ENCODE measurements at places on chromosomes 7 and 10. TPM values are rescaled to one million over a fixed set of nuclear protein-coding genes. Genes with fewer than 3 reads are reported as not detected.

GRCh38 chr10:93138113-93138870 is 64.6 kb downstream of the CYP26A1 start:
- H3K4me1 ChIP-seq: no peaks in the 10 kb centered on the region
- H3K27me3 ChIP-seq: peaks cover 4% of the 10 kb centered on the region
- no peaks in the 10 kb centered on the region for H3K36me3 ChIP-seq
- H3K4me3 ChIP-seq: no peak overlapping the region

DNA sequence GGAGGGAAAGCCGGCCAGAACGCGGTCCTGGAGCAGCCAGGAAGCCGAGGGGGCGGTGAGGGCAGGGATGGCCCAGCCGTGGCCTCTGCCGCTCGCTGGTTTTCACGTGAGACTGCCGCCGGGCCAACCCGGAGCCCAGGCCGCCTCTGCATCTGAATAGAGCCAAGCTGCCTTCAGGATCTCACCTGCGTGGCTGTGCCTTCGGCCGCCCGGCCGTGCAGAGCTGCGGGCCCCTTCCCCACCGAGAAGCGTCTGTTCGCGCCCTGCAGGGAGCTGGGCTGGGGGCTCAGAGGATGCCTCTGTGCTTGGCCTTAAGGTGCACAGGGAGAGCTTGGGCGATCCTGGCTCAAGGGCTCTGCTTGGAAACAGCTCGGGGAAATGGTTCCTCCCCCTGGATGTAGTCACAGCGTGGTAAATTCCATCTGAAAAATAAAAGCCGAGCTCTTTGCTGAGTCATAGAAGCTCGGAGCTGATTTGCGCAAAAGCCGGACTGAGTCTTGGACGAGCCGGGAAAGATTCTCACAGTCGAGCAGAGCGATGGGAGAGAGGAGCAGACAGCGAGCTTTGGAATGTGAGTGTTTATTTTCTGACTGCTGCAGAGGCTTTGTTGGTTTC is at the start of gene JAKMIP3:
Gene JAKMIP3, plus strand, starts transcription at position 456 of the 615 bp plus-strand sequence. CDS start 38,863 bp downstream, outside the sequence.
- H3K27me3 ChIP-seq: peaks cover 5% of the 10 kb centered on the region
- peak within 1 kb of the TSS; percentile 30 for H3K4me3 ChIP-seq
- H3K27ac ChIP-seq: no peak within 1 kb of the TSS
- no peaks in the 10 kb centered on the region for H3K4me1 ChIP-seq
- no peaks in the 10 kb centered on the region for H3K36me3 ChIP-seq

DNA sequence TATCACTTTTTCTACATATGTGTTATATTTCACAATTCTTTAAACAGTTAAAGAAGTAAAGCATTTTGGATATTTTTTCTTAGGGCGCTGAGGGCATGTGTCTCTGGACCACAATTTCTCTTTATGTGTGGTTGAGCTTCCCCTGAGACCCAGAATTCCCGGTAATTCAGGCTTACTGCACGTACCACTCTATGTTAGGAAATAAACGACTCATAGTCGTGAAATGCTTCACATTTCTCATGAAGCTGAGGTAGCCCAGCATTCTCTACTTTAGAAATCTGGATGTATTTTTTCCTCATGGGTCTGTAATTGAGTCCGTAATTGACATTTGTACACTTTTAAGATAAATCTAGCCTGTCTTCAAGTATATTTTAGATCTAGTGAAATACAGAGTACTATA is 170.6 kb downstream of the FZD1 start:
- H3K27me3 ChIP-seq: no peaks in the 10 kb centered on the region
- H3K27ac ChIP-seq: no peak overlapping the region
- H3K36me3 ChIP-seq: no peaks in the 10 kb centered on the region
- no peak overlapping the region for H3K4me3 ChIP-seq
- no peaks in the 10 kb centered on the region for H3K4me1 ChIP-seq

DNA sequence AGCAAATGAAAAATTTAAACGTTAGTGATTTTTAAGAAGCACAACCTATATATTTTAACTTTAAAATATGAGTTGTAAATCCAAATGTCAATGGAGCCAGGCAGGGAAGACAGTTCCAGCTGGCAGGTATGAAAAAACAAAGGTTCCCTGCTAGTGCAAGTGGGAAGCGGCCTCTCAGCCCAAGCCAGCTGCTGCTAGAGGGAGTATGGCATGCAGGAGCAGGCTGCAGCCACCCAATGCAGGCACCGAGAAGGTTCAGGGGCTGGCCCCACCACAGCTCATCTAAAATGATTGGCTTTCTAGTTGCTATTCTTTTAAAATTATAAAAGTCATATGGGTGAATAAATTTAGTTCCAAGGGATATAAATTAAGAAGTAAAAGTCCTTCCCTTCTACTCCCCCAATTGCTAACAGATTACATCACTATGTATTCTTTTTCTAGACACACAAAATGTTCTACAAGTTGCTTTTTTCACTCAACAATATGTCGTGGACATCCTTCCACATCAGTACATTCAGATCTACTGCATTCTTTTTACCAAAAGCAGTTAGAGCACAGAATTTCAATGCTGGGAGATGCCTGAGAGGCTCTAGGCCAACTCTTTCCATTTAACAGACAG is 69.3 kb downstream of the SGMS1 start:
- H3K4me3 ChIP-seq: no peak overlapping the region
- H3K4me1 ChIP-seq: peaks cover 5% of the 10 kb centered on the region
- no peaks in the 10 kb centered on the region for H3K36me3 ChIP-seq
- H3K27me3 ChIP-seq: no peaks in the 10 kb centered on the region
- no peak overlapping the region for H3K27ac ChIP-seq

- H3K4me1 ChIP-seq: peaks cover 19% of the 10 kb centered on the region
- peaks cover 12% of the 10 kb centered on the region for H3K27me3 ChIP-seq
- no peaks in the 10 kb centered on the region for H3K36me3 ChIP-seq
- no peak for DNase-seq
- no peak overlapping the region for H3K27ac ChIP-seq
- H3K4me3 ChIP-seq: no peak overlapping the region
Measured at GRCh38 chr10:11682851-11683250, 59.3 kb upstream of the ECHDC3 start.

GRCh38 chr10:31318854-31319601 is at the start of gene ZEB1:
Gene ZEB1, plus strand, starts transcription at chr10:31319216. Its CDS starts 19 bp downstream, at chr10:31319235.
- peaks cover 35% of the 10 kb centered on the region for H3K36me3 ChIP-seq
- H3K27me3 ChIP-seq: no peaks in the 10 kb centered on the region
- DNase-seq: peak; percentile 93

- H3K36me3 ChIP-seq: no peaks in the 10 kb centered on the region
- H3K27ac ChIP-seq: no peak overlapping the region
- no peak for DNase-seq
- peaks cover 2% of the 10 kb centered on the region for H3K27me3 ChIP-seq
Measured at GRCh38 chr10:117892681-117893220, 154.0 kb downstream of the RAB11FIP2 start.

- H3K36me3 ChIP-seq: no peaks in the 10 kb centered on the region
- DNase-seq: no peak
- no peak overlapping the region for H3K27ac ChIP-seq
- peaks cover 16% of the 10 kb centered on the region for H3K27me3 ChIP-seq
- H3K4me1 ChIP-seq: no peaks in the 10 kb centered on the region
Measured at GRCh38 chr10:78433766-78434535, 400.3 kb downstream of the RPS24 start.

DNA sequence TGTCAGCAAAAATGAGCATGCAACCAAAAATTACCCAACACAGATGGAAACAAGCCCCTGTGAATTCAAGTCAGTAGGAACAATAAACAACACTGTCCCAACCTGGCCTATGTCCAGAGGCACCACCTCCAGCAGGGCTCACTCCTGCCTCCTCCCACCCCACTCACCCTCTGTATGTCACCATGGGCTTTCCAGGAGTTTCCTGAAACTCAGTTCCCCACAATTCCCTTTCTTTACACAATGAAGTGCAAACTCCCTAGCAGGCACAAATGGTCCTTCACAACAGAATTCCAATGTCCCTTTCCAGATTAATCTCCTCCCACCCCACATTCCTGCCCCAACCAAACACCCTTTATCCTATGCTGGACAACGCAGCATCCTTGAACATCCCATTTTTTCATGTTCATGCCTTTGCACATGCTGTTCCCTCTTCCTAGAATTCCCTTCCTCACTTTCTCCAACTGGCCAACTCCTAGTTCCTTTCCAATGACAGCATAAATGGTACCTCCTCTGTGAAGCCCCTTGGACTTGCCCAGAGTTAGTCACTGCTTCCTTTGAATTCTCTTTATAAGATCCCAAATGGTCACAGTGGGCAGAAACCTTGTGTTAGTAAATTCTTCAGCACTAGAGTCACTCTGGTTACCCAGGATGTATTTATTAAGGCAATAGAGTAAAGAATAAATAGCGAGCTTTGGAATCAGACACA is 157.5 kb downstream of the SLIT1 start:
- no peak overlapping the region for H3K4me3 ChIP-seq
- H3K4me1 ChIP-seq: no peaks in the 10 kb centered on the region
- no peak for DNase-seq
- peaks cover 15% of the 10 kb centered on the region for H3K27me3 ChIP-seq
- no peaks in the 10 kb centered on the region for H3K36me3 ChIP-seq

GRCh38 chr7:151276666-151277590 is 28.4 kb upstream of the SMARCD3 start:
- H3K4me3 ChIP-seq: peak overlapping the region; percentile 52
- DNase-seq: peak; percentile 58
- H3K36me3 ChIP-seq: no peaks in the 10 kb centered on the region
- H3K27me3 ChIP-seq: peaks cover 29% of the 10 kb centered on the region
- H3K27ac ChIP-seq: no peak overlapping the region

GRCh38 chr7:4861673-4862072 is at the start of gene PAPOLB:
Gene PAPOLB, minus strand, starts transcription at chr7:4862030. Its CDS starts 220 bp downstream, at chr7:4861810.
- H3K4me1 ChIP-seq: no peaks in the 10 kb centered on the region
- H3K27me3 ChIP-seq: peaks cover 69% of the 10 kb centered on the region
- no peak within 1 kb of the TSS for H3K4me3 ChIP-seq
- H3K36me3 ChIP-seq: no peaks in the 10 kb centered on the region
- no peak within 1 kb of the TSS for H3K27ac ChIP-seq

- peaks cover 2% of the 10 kb centered on the region for H3K4me1 ChIP-seq
- no peak overlapping the region for H3K27ac ChIP-seq
- no peak for DNase-seq
- no peak overlapping the region for H3K4me3 ChIP-seq
Measured at GRCh38 chr10:4810092-4810491, 15.9 kb upstream of the AKR1E2 start.

DNA sequence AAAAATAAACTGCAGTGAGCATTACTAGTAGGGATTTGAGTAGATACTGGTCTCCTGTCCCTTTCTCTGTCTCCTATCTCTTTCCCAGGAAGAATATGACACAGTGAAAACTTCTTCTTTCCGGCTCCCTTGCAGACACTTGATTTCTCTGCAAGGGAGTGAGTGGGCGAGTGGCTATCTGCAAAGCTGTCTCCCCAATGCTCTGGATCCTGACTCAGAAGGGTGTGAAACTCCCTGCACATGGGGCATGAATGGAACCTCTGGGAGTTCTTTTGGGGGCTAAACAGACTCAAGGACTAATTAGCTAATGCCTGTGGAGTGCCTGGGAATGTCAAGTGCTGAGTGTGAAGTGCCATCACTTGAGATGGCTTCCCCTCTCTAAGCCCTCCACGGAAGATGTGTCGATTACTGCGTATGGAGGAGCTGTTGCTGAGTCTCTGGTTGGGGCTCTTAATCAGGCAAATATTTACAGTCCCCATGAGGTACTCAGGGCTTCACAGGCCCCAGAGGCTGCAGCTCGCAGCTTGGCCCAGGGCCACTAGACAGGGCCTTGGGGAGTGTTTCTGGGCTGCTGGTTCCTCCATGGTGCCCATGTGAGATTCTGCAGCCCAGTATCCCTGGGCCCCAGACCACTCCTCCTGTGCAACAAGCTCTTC is 139.8 kb downstream of the RPS24 start:
- H3K4me1 ChIP-seq: no peaks in the 10 kb centered on the region
- DNase-seq: no peak
- no peak overlapping the region for H3K27ac ChIP-seq
- H3K4me3 ChIP-seq: no peak overlapping the region
- no peaks in the 10 kb centered on the region for H3K36me3 ChIP-seq
- peaks cover 5% of the 10 kb centered on the region for H3K27me3 ChIP-seq

DNA sequence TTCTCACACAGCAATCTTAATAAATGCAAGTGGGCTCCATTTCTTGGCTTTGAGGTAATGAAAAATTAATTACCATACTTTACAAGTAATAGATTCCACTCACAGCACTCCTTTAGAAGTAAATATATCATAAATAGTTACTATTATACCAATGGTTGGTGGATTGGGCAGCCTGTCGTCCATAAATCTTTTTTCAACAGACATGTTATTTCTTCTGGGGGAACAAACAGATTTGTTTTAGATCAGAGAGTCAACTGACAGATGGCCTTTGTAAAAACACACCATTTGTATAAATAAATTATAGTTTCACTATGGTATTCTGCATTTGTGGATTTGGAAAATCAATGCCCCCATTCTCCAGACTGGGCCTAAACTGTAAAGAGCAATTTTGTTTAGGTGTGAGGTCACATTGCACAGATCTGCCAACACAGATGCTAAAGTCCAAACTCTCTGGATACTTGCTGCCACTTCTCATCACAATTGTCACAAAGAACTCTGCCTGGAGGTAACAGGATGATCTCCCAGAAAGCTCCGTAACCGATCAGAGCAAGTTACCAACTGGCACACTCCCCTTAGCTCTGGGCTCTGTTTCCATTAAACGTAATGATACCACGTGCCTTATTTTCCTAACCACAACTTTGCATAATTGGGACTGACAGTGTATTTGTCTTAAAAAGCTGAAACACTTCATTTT is 4.5 kb upstream of the MACROH2A2 start:
- no peak for DNase-seq
- H3K4me3 ChIP-seq: no peak overlapping the region
- H3K27me3 ChIP-seq: peaks cover 32% of the 10 kb centered on the region
- H3K27ac ChIP-seq: no peak overlapping the region
- peaks cover 7% of the 10 kb centered on the region for H3K4me1 ChIP-seq
- no peaks in the 10 kb centered on the region for H3K36me3 ChIP-seq

GRCh38 chr7:81956520-81956919 is 186.7 kb upstream of the HGF start:
- no peak overlapping the region for H3K4me3 ChIP-seq
- H3K27ac ChIP-seq: no peak overlapping the region
- DNase-seq: no peak
- H3K36me3 ChIP-seq: no peaks in the 10 kb centered on the region
- H3K27me3 ChIP-seq: no peaks in the 10 kb centered on the region
- no peaks in the 10 kb centered on the region for H3K4me1 ChIP-seq

GPR15LG gene
- not detected for total RNA-seq

TBC1D12 gene
- total RNA-seq: 0.30 TPM

NUTM2E gene
- total RNA-seq: 0.18 TPM

PFKFB3 gene
- 66.8 TPM for total RNA-seq

HOXA11 gene
- total RNA-seq: not detected
